ENCODE measurements at places on chromosomes 12 and 14.

DNA sequence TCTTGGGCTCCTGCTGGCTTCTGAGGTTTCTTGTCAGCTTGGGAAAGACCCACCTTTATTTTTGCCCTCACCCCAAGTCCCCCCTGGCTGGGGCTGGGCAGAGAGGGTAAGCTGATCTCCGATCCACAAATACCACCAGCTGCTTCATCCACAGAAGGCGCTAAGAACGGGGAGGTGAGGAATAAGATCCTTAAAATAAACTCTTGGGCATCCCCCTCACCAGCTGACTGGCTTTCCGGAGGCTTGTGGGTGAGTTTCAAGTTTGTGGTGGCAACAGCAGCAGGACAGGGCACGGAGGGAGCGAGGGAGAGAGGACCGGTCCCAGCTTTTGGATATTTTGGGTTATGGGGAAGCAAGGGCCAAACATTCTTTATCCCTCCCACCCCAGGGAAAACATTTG is 20.8 kb upstream of the HSPB8 start:
- DNase-seq, result no peak

DNA sequence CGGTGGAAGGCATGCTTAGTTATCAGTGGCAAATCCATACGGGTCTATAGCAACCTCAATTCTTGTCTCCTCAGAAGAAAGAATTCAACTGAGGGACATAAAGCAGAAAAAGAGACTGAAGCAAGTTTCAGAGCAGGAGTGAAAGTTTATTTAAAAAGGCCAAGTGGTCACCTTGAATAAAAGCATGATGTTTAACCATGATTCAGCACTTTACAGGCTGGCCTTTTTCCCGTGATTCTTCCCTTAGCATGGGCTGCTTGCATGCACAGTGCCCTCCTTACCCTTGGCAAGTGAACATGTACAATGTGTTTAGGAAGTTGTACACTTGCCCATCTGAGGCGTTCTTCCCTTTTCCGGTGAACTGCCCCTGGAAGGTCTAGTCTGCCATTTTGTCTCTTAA is 225.3 kb downstream of the ATP23 start:
- no peak for DNase-seq

- no peak for DNase-seq
These were observed 14.5 kb upstream of the LLPH start for GRCh38 chr12:66144791-66145754.

- DNase-seq, result no peak
These were observed 27.2 kb downstream of the KRT80 start for GRCh38 chr12:52164624-52165023.

DNA sequence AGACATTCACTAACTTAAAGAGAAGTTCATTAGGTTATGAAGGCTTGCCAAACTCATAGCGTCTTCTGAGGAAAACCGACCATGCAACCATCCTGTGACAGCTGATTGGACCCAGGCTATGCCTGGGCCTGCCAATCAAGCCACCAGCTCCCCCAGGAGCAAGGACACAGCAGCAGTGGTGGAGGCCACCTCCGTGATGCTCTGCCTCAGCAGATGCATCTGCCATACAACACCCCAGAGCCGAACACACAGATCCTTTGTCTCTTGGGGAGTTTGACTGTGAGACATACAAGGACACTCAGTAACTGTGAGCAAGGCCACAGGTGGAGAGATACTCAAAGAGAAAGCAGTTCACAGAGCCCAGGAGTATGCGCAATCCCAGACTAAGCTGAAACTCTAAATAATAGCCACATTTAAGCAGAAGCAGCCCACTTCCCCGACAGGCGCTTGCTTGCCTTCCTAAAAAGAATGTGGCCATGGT is 10.0 kb upstream of the CNIH1 start:
- no peak for DNase-seq

DNA sequence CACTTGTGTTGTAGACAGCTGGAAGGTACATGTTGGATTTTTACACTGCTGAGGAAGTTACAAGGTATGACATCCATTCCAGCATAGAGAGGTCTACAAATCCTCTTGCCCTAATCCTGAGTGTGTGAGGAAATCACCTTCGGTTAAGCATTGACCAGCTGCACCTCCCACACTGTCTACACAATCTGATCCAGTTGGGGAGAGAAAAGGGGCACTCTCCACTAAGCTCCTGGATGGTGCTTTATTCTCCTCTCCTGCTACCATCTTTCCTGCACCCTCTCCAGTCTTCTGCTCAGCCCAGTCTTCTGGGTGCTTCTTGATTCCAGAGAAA is at the start of gene OR6J1:
Gene OR6J1, minus strand, starts transcription at position 48 of the 331 bp plus-strand sequence. CDS start 9,541 bp downstream, outside the sequence.
- DNase-seq, result no peak

DNA sequence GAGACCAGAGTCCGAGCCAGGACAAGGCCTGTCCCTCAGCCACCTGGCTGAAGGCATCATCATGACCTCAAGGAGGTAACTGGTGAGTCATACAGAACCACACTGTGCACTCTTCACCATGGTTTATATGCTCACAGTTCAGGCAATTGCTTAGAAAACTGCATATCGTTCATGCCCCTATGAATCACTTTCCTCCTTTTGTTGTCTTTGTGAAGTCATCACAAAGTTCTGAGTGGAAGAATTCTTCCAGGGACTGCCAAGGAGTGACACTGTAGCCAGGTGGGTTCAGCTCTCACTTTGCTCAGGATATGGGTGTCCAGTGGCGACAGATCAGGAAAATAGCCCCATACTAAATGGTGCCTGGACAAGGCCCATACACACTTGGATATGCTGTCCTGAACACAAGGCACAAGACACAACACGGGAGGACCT is 92.5 kb downstream of the DPF3 start:
- DNase-seq, result no peak

GRCh38 chr12:62767496-62767895 is 167.5 kb downstream of the PPM1H start:
- DNase-seq, result no peak

GRCh38 chr12:26268841-26269561 is 73.6 kb downstream of the SSPN start:
- no peak for DNase-seq

- no peak for DNase-seq
These were observed 528.2 kb downstream of the MED13L start for GRCh38 chr12:115749071-115749841.

DNA sequence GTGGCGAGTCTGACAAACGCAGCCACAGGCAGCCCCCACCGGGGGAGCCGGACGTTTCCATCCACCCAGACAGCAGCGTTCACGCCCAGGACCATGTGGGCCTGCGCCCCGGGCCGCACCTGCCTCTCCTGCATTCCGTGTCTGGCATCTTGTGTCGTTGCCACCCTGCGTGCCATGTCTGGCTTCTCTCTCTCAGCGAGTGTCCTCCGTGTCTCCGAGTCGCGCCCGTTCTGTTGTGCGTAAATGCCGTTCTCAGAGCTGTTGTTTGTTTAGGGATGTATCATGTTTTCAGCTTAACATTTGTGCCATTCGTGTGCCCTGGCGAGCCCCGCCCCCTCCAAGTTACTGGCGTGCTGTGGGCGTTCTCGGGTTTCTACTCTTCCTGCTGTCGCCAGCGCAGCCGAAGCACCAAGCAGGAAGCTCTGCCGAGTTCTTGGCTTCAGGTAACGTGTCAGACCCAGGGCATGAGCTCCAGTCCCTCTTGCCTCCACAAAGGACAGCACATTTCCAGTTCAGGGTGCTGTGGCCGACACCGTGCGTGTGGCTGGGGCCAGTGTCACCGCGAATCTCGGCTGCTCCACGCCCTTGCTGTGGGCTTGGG is 34.6 kb downstream of the NOC4L start:
- peak; percentile 58 for DNase-seq

GRCh38 chr12:47817272-47818006 is 2.3 kb downstream of the HDAC7 start:
- DNase-seq, result no peak

DNA sequence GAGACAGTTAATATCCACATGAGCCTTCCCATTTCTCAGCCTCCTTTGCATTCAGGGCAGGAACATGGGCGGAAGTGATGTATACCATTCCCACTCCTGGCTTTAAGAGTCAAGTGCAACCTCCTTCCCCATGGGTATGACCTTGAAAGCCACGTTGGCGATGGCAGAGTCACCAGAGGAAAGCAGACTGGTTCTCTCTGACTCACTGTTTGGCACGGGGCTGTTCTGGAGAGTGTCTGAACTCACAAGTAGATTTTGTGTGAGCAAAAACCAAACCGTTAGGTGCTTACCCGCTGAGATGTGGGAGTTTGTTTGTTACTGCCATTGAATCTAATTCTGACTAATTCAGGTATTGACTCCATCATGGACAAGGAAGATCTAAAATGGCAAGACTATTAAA is 36.7 kb upstream of the PZP start:
- peak; percentile 85 for DNase-seq

DNA sequence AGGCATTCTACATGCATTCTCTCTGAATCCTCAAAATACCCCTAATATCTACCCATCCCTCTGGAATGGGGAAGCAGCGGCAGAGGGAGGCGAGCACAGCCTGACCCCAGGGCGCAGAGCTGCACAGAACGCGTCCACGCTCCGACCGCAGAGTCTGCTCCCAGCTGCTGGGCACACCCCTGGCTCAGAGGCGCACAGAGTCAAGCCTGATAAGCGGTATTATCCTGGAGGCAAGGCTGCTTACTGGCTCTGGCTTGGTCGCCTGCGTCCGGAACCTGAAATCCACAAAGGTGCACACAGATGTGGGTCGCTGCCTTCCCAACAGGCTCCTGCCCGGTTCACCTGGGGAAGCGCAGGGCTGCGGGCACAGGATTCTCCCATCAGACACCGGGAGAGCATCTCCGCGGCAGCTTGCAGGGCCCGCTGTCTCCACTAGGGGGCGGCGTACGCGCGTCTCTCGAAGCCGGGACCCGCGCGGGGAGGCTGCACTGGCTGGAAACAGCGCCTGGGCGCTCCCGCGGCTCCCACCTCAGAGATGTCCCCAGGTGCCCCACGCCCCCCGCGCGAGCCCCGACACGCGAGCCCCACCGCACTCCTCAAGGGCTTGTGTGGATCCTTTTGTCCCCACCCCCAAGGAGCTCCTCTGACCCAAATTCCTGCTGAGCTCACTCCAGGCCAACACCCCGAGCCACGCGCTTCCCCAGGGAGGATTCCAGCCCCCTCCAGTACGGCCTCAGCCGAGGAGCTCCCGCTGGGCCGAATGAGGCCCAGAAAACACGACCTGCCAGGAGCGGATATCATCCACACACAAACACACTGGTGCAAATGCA is 120.1 kb upstream of the FZD10 start:
- DNase-seq, result peak; percentile 80

DNA sequence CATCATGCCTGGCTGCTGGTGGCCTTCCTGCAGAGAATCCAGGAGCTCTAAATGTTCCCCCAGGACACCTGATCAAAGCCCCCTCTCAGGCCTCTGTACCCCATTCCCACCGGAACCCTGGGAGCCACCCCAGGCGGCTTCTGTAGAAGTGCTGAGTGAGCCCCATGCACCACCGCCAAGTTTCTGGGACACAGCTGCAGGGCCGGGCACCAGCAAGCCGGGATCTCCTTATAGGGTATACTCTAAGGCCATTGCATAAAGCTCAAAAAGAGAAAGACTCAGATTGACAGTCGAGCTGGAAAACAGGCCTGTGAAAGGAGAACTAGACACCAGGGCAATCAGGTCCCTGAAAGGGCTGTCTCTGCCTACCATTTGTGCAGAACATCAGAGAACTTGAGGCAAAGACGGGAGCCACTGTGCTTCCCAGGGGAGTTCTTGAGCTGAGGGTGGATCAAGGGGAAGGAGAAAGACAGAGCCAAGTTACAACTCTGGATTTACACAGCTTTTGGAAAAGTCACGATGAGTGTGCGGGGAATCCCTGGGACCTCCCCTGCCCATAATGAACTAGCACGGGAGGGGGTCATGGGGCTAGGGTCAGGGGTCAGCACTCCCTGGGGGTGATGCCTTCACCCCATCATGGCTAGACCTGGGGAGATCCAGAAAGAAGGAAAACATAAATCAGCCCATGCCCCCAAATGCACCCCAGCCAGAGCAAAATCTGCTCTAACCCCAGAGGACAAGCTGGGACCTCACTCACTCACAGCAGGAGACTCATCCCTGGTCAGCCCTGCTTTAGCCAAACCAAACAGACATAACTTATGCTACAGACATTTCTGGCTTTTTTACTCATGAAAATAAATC is 51.1 kb downstream of the ITPK1 start:
- DNase-seq, result no peak

GRCh38 chr14:21822109-21822508 is 148.5 kb upstream of the OR4E1 start:
- no peak for DNase-seq

Measured in activated CD4-positive, alpha-beta T cell treated with anti-CD3 and anti-CD28 coated beads for 48 hours (primary cell).